ENCODE measurements at places on chromosomes 7 and 10.

DNA sequence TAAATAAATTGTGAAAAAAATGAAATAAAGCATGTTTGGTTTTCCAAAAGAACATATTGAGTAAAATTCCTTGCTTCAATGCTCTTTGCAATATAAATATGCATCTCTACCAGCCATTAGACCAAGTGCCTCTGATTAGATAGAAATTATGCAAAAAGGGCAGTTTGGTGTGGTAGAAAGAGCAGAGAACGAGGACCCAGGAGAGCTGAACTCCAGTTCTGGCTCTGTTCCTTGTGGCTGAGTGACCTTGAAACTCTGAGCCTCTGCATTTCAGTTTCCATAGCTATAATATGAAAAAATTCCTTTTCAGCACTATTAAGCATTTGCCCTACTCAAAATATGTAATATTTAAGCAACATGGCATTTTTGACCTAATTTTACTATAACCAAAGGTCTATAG, 36.5 kb downstream of the COL1A2 start:
- DNase-seq: peak; percentile 47

DNA sequence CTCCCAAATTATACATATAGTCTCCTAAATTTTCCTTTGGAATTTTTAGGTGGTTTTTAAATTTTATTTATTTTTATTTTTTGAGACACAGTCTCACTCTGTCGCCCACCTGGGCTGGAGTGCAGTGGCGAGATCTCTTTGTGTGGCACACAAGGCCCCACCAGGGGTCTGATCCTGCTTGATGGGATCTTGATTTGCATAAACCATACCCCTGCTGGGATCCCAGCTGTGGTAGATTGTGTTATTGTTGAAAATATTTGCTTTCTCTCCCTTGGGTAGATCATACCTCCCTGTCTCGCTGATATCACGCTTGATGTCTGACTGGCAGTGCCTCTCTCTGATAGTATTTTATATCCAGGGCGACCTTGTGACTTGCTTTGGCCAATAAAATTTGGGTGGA, 5.6 kb upstream of the MUC3A start:
- no peak for DNase-seq

- no peak for DNase-seq
Measured at GRCh38 chr10:28365840-28366239, 63.0 kb upstream of the MPP7 start.

- DNase-seq: peak; percentile 43
Measured at GRCh38 chr7:29609162-29610037, 45.8 kb downstream of the PRR15 start.

DNA sequence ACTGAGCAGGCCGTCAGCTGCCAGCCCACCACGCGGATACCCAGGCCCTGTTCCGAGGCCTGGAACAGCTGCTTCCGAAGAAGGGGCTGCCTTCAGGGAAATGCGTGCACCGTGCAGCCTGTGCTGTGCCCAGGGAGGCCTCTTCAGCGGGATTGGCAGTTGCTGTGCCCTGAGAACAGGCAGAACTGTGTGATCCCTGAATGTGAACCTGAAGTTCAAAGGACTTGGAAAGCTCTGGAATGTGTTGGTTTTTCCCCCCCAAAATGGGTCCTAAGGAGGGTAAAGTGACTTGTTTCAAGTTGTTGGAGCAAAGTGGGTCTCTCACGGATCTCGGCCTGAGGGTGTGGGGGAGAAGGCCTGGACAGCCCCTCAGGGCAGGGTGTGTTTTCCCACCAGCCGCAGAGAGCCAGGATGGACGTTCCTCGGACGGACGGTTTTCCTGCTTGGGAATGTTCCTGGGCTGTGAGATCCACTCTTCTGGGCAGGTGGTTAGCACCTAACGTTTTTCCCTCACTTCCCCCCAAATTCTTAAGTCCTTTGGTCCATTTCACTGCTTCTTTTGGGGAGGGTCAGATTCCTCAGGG, 2.1 kb downstream of the SPRN start:
- no peak for DNase-seq

DNA sequence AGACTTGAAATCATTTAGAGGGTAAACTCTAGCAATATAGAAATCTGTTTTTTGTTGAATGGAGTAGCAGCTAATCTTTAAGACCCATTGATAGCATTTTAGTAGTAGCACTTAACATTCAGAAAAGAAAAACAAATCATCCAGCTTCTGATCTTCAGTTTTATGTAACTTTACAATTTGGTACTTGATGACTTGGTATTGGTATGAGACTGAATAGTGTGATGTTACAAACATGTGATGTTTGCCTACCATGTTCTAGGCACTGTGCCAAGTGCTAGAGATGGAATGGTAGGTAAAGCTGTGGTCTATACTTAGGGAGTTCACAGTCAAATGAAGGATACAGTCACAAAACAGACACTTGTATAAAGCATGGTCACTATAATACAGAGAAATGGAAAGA, 21.3 kb downstream of the ZEB1 start:
- peak; percentile 78 for DNase-seq

DNA sequence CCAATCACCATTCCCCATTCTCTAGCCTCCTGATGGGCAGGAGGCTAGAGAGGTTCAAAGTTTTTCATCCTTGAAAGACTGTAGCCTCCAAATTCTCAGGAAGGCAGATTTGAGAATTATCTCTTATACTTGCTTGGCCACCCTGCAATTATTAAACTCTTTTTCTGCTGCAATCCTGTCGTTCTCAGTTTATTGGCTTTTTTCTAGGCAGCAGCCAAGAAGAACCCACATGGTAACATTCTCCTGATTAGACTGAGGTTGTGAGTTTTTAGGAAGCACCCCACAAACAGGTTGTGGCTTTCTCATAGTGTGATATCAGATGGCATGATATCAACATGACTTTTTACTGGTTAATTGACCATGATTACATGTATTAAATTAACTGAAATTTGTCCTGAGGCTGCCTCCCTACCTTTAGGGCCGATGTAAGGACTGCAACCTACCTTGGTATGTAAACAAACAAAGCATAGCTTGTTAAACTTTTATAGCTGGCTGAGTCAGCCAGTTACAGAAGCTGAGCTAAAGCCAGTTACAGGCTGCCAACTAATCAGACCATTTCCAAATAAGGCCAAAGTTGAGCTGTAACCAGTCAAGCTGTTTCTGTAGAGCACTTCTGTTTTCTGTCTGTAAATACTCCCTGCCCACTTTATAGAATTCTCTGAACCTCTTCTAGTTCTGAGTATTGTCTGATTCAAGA, 3.2 kb upstream of the ZNF248 start:
- DNase-seq: peak; percentile 50
